ENCODE measurements at places on chromosomes 7 and 10.

DNA sequence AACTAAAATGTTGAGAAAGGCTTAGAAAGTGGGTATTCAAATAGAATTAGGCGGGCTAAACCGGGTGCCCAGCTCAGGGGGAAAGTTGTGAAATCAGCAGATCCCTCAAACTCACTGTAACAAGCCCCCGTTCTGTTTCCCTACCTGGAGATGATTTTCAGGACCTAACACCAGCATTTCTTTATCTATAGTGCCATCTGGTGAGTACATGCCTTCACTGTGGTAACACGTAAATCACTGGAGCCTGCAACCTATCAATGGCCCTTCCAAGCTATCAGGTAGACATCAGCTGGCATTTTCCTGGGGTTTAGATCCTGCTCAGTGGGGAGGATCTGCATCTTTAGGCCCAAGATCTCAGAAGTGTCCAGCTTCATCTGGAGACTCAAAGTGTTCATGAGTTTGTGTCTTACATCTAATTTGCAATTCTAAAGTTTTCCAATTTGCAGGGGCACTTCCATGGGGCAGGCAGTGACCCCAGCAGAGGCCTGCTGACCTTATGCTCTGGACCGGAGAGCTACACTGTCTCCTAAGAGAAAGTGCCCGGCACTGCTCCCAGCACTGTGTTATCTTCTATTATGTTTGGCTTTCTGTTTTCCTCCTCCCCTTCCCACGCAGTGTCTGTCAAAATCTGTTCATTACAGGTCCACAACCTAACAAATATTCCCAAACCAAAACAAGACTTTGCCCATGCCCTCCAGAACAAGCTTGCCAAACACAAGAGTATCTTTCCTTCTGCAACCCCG lies 132.5 kb downstream of the LSM5 start:
- DNase-seq: no peak

DNA sequence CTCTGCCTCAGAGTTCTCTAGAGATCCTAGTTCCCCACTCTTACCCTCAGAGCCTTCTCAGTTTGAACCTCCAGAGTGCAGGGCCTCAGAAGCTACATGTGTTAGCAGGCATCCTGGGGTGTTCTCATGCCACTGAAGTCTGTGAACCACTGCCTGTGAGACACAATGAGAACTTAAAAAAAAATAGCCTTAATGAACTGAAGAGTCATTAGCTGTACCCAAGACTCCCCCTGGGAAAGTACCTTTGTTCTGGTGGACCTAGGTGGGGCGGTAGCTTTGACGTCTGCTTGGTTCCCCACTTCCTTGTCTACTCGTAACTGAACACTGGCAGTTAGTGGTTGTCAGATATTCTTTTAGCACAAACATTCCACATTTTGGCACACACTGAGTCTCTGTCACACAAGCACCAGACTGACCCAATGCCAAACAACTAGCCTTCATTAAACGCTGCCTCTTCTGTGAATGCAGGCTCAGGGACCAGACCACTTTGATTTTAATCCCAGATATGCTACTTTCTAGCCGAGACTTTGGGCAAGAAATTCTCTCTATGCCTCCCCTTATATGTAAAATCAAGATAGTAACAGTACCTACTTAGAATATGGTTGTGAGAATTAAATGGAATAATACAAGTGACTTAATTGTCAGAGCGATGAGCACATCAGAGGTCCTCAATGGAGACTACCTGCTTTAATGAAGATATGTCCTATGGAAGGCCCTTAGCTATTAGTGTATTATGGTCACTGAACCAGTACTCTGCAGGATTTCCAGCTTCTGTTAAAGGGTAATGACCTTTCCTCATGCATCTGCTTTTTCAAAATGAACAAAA lies 75.3 kb upstream of the CC2D2B start:
- DNase-seq: no peak

DNA sequence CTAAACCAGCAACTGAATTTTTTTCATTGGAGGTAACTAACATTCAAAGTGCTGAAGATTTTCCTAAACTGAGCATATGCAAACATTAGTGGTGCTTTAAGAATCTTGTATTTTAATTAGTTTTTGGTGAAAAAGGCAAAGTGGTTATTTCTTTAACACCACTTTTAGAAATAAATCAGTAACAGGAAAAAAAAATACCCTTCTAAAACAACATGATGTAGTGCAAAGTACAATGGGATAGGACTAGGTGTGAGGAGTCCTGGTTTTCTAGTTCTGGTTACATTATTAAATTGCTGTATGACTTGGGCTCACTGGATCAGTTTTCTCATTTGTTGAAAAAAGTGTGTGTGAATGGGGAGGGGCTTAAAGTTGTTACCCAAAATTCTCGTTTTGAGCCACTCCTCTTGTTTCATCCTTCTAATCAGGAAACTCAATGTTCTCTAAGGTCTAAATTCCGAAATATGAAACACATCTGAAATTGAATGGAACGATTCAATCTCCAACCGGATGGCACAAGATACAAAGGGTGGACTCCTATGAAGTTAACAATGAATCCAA lies 1.8 kb downstream of the WASL start:
- DNase-seq: no peak

DNA sequence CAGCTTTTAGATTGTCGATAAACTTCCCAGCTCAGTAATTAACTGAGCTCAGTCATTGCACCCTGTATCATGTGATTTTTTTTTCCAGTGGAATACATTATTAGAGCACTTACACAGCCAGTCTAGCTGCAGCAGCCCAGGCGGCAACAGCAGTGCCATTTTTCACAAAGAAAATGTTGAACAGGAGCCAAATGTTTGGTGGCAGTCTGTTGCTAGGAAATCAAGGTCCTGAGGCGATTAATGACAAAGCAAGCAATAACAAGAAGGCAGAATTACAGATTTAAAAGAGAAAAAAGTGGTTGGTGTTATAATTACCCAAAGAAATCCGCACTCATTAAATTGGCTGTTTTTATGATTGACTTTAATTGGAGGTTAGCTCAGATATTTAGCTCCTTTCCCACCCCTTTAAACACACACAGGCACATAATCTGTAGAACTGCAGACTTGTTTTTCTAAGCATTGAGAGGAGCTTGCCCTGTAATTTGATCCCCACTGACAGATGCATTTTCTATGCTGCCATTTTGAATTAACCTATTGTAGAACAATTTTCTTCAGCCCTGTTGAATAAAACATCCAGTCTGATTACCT lies 267.4 kb downstream of the ADK start:
- DNase-seq: no peak

GRCh38 chr10:110960333-110960712 lies 40.9 kb downstream of the SHOC2 start:
- DNase-seq: no peak

- no peak for DNase-seq
These were observed 482 bp upstream of the CLDN12 start for GRCh38 chr7:90402785-90403173.

Data from stimulated activated CD4-positive, alpha-beta T cell treated with anti-CD3 and anti-CD28 coated beads, TNF-alpha, amount 100 ng/mL, for 1 hour (primary cell).